ENCODE measurements at places on chromosomes 3 and 15.

- DNase-seq = no peak
These were observed 270.9 kb downstream of the ULK4 start for GRCh38 chr3:41690766-41691563.

DNA sequence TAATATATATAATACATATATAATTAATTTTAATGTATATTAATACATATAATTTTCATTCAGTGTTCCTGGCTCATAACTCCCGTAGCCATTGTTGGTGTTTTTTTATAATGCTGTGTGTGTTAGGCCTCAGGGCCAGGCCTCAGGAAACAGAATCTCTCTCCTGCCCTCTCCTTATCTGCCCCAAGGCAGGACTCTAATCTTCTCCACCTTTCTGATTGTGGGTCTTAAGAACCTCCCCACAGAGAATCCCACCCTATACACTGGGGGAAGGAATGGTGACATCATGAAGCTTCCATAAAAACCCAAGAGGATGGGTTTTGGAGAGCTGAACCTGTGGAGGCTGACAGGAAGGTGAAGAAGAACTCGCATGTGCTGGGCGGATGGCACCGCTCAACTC lies 4.0 kb upstream of the FMN1 start:
- DNase-seq = no peak

GRCh38 chr3:48413611-48414010 lies 16.3 kb downstream of the PLXNB1 start:
- no peak for DNase-seq

DNA sequence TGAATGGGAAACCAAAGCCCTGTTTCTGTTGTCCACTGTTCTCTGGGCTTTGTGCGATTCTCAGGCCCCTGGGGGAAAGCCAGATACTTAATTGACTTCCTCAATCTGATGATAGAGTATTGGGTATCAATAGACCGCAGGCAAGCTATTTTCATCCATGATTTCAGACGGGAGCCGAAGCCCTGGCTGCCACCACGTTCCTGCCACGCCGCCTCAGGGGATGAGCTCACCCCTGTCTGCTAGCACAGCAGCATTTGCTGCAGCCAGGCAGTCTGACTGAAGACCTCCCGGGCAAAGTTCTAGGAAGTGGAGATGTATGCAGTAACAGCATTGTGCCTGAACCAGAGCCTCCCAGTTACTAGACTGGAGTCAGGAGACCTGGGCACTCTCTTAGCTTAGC lies 69.8 kb downstream of the ISG20 start:
- no peak for DNase-seq

DNA sequence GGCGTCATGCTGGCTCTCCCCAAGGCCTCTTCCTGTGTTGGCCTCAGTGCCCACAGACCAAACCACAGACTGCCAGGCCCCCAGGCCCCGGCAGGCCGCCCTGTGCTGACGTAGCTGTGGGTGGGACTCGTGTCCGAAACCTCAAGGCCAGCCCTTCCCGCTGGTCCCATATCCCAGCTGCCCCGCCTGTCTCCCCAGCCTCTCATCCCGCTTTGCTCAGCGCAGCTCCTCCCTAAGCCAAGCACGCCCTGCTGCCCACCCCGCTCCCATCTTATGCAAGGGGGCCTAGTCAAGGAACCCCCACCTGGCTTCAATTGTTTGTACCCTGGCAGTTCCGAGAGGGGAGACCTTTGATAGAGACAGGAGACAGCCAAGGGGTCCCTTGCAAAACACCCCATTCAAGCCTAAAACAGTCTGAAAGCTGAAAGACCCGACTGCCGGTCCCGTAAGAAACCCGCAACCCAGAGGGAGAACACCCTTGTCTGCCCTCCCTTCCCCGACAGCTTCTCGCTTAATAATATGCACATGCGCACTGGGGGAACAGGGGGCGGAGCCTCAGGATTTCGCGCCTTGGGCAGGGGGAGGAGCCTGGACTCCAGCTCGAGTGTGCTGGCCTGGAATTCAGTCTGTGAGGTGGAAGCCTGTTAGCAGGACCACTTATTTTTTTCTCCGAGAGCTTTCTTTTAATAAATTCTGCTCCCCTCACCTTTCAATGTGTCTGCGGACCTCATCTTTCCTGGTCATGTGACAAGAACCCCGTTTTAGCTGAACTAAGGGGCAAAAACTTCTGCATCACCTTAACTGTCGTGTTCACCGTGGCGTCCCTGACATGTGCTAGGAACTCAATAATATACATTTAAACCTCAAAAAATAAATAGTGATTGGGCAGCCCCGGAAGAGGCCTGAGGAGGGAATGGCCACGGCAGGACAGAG lies 17.2 kb downstream of the TNFAIP8L3 start:
- DNase-seq = no peak
